ENCODE measurements at places on chromosomes 7 and 10. TPM values are rescaled to one million over a fixed set of nuclear protein-coding genes. Genes with fewer than 3 reads are reported as not detected.
A peak's percentile ranks its signal among the peaks of the same experiment; 100 is the strongest.

GRCh38 chr7:142469696-142470543 lies 212.1 kb upstream of the PRSS58 start:
- H3K36me3 ChIP-seq, result no peaks in the 10 kb centered on the region
- no peaks in the 10 kb centered on the region for H3K27me3 ChIP-seq
- H3K4me3 ChIP-seq, result no peak overlapping the region
- DNase-seq, result no peak
- H3K4me1 ChIP-seq, result no peaks in the 10 kb centered on the region

DNA sequence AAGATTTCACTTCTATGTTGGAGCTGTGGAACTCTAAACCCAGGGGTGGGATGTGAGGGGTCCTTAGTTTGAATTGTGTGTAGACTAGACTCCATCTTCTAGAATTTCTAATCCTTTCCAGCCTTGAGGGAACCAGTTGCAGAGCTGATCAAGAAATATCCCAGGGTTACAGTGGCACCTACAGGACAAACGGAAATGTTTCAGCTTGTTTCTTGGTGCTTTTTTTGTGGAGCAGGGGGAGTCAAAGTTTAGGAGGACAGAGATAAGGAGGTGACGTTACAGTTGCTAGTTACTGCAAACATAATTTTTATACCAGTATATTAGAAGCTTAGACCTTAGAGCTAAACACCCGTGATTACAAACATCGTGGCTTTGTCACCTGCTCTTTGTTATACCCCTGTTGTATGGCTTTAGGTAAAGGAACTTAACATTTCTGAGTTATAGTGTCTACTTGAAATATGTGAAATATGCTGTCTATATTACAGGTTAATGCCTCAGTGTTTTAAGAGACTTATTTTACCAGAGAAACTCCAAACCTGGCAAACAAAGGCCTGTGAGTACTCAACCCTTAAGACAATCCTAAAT lies 84.5 kb upstream of the DYNC1I1 start:
- no peak for DNase-seq
- no peaks in the 10 kb centered on the region for H3K36me3 ChIP-seq
- H3K27me3 ChIP-seq, result no peaks in the 10 kb centered on the region
- no peaks in the 10 kb centered on the region for H3K4me1 ChIP-seq
- no peak overlapping the region for H3K27ac ChIP-seq
- H3K4me3 ChIP-seq, result no peak overlapping the region

DNA sequence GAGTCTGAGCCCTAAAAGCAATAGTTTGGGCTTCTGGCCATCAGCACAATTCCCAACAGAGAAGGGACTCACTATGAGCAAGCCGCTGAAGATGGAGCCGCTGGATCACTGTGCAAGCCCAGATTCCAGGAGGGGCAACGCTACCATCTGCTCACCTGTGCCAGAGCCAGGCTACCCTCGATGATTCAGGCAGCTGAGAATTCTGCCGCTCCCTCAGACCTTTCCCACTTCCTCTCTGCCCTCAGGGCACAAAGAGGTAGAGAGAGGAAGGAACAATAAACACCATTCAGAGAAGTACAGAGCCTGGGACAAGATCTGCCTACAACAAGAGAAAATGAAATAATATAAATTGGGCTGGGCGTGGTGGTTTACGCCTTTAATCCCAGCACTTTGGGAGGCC lies 98.1 kb downstream of the MYOF start:
- no peaks in the 10 kb centered on the region for H3K4me1 ChIP-seq
- H3K27ac ChIP-seq, result no peak overlapping the region
- no peaks in the 10 kb centered on the region for H3K27me3 ChIP-seq
- no peak overlapping the region for H3K4me3 ChIP-seq
- no peak for DNase-seq

GDF10 gene
- total RNA-seq, result not detected

JCAD gene
- 0.13 TPM for total RNA-seq

LLCFC1 gene
- not detected for total RNA-seq

GRCh38 chr10:11724938-11725776 lies 17.0 kb upstream of the ECHDC3 start:
- H3K4me1 ChIP-seq, result peaks cover 3% of the 10 kb centered on the region
- no peaks in the 10 kb centered on the region for H3K36me3 ChIP-seq
- DNase-seq, result peak; percentile 60
- H3K27me3 ChIP-seq, result no peaks in the 10 kb centered on the region
- H3K4me3 ChIP-seq, result no peak overlapping the region

TAS2R5 gene
- total RNA-seq, result 0.45 TPM

CLDN4 gene
- total RNA-seq, result 0.38 TPM

GRCh38 chr7:114519240-114519639 lies 104.6 kb downstream of the FOXP2 start:
- no peaks in the 10 kb centered on the region for H3K4me1 ChIP-seq
- H3K27me3 ChIP-seq, result no peaks in the 10 kb centered on the region
- H3K36me3 ChIP-seq, result no peaks in the 10 kb centered on the region
- H3K4me3 ChIP-seq, result no peak overlapping the region
- DNase-seq, result no peak

DNA sequence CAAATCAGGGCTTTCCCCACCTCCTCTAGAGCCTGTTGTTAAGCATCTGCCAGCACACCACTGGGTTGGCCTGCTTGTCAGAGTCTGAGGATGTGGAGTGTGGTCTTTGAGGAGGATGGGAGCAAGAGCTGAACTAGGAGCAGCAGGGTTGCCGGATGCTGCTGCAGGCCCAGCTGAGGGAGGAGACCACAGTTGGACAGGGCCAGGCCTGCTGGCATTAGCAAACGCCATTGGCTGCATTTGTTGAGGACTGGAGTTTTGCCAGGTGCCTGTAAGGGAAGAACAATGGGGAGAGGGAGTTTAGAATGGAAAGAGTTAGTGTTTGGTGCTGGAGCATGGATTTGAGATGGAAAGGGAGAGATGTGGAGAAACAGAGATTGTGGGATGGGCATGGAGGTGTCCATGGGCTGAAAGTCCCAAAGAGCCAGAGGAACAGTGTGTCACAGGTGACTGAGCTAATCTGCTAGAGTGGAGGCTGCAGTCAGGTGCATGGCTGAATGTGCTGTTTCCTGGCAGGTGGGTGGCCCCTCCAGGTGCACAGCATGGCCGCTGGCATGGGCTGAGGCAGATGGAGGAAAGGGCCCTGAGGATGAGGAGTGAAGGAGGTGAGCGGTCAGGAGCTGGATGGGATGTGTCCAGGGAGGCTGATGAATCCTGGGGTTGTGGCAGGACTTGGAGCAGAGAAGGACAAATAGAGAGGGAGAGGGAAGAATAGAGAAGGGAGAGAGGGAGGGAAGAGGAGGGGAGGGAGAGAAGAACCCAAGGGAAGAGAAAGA lies 40.7 kb downstream of the LEP start:
- no peaks in the 10 kb centered on the region for H3K27me3 ChIP-seq
- H3K36me3 ChIP-seq, result no peaks in the 10 kb centered on the region
- no peak overlapping the region for H3K4me3 ChIP-seq
- no peak overlapping the region for H3K27ac ChIP-seq
- DNase-seq, result no peak
- H3K4me1 ChIP-seq, result no peaks in the 10 kb centered on the region

ALOX5 gene
- 69.0 TPM for total RNA-seq

GRCh38 chr7:95980167-95980566 lies 207.8 kb downstream of the DYNC1I1 start:
- H3K4me1 ChIP-seq, result no peaks in the 10 kb centered on the region
- no peak overlapping the region for H3K27ac ChIP-seq
- H3K4me3 ChIP-seq, result no peak overlapping the region

- H3K27me3 ChIP-seq, result no peaks in the 10 kb centered on the region
- no peaks in the 10 kb centered on the region for H3K4me1 ChIP-seq
- no peaks in the 10 kb centered on the region for H3K36me3 ChIP-seq
- DNase-seq, result no peak
- H3K27ac ChIP-seq, result no peak overlapping the region
Measured at GRCh38 chr7:156152390-156152789, 340.1 kb upstream of the SHH start.

HDAC9 gene
- 0.92 TPM for total RNA-seq

SLC16A9 gene
- 4.8 TPM for total RNA-seq

DNA sequence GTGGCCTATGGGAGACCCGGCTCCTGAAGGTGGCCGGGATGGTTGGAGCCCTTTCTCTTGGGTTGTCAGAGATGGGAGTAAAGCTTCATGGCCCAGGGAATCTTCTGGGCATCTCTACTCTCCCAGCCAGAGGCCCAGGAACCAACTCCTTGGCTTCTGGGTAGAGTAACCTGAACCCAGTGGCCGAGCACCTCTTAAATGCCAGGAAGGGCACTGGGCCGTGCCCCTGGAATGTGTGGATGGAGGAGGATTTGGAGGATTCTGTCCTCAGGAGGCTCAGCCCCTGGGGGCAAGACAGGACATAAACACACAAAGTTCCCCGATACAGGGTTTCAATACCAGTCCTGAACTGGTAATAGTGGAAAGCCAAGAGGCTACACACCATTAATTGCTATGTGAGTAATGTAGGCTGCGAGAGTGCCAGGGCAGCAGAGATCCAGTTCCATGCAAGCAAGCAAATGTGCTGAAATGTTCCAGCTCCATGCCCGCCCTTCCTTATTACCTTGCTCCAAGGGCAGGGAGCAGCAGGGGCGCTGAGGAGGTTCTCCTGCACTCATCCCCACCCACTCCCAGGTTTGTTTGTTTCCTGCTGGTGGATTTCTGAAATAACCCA lies 1.2 kb downstream of the PALD1 start:
- peaks cover 50% of the 10 kb centered on the region for H3K4me1 ChIP-seq
- H3K36me3 ChIP-seq, result no peaks in the 10 kb centered on the region
- H3K4me3 ChIP-seq, result peak overlapping the region; percentile 78

ZNF239 gene
- total RNA-seq, result 0.35 TPM

- no peaks in the 10 kb centered on the region for H3K36me3 ChIP-seq
- no peaks in the 10 kb centered on the region for H3K27me3 ChIP-seq
- no peak overlapping the region for H3K27ac ChIP-seq
- no peak overlapping the region for H3K4me3 ChIP-seq
Measured at GRCh38 chr10:107741971-107742370, 577.5 kb upstream of the SORCS1 start.
